Left colon (tissue), 2 donors: ENCODE measurements at places on chromosomes 5 and 9. TPM values are rescaled to one million over a fixed set of nuclear protein-coding genes. Genes with fewer than 3 reads are reported as not detected.

GRCh38 chr5:149268928-149269557 is 2.6 kb upstream of the AFAP1L1 start:
- DNase-seq: no peak

DNA sequence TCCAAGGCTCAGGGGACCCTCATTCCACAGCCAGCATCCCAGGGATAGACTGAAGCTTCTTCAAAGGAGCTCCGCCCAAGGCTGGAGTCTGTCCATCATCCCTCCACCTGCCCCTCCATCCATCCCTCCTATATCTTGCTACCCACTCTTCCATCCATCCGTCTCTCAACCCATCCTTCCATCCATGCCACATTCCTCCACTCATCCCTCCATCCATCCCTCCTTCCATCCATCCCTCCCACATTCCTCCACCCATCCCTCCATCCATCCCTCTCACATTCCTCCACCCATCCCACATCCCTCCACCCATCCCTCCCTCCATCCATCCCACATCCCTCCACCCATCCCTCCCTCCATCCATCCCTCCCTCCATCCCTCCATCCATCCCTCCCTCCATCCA is 5.5 kb upstream of the VAV2 start:
- no peak for DNase-seq

GRCh38 chr9:136627703-136628102 is 35.0 kb upstream of the EGFL7 start:
- DNase-seq: no peak

DNA sequence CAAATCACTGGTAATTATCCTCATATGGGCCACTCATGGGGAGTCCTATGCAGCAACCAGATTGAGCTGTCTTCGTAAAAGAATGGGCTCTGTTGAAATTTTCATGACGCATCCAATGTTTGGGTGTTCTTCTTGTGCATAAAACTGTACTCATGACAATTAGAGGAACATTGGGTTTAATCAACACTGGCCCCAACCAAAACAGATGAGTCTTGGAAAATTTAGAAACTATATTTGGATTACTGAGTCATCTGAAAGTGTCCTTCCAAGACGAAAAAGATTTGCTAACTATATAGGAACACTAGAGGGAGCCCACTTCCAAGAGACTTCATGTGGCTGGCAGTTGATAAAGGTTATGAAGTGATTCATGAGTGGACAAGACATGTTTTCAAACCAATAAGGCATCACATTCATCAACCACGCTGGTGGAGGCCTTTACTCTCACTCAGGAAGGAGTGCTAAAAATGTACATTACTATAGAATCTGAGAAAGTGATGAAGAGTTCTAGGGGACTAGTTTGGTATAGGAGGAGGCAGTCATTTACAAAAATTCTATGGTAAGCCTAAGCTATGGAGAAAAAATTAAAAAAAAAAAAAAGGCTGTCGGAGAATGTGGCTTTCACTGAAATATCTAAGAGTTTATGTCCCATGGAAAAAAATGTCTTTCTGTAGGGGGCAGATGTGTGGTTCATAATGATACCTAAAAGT is 313.5 kb downstream of the PRDM9 start:
- DNase-seq: no peak

DNA sequence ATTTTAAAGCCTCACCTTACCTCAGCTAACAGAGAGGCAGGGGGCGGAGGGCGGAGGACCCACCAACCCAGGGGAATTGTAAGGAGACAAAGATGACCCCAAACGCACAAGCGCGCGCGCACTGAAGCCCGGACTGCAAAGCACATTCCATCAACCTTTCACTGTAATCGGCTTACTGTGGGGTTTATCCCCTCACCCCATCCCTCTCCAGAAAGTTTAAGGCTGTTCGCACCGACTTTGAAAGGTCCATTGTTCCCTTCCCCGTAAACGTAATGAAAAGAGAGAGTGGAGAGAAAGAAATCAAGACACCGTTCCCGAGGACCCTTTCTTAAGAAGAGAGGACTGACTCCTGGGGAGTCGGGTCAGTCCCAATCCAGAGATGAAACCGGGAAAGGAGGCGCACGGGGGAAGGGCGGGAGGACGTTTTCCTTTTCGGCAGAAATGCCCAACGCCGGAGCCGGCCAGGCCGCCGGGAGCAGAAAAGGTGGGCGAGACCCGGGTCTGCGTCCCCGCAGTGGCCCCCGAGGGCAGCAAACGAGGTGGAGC is 464 bp downstream of the CEMIP2 start:
- peak; percentile 59 for DNase-seq

DNA sequence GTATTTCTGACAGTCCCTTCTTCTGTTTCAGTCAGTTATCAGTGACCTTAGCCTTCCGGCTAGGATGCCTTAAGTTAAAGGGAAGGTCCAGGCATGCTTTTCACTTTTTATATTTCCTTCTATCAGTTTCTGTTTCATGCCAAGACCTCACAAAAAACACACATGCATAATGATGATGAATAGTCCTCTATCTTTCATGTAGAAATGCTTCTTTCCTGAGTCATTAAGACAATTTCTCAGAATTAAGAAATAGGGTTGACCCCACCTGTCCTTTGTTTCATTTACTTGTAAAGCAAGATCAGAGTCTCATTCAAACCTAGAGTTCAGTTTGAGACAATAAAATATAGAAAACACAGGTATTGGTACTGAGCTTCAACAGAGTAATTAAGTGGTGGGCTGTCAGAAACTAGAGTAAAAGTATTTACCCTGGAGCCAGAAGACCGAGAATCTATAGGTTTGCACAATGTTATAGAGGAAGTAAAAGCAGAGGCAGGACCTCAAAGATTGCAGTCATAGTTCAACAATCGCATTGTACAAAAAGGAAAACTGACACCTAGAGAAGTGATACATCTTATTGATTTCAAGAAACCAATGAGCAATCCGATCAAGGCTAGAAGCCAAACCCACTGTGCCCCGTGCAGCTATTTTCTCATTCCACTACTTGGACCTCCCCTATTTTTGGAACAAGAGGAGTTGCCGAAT is 118.7 kb upstream of the PUM3 start:
- no peak for DNase-seq

GRCh38 chr9:70406434-70406862 is 8.0 kb downstream of the KLF9 start:
- DNase-seq: no peak

DNA sequence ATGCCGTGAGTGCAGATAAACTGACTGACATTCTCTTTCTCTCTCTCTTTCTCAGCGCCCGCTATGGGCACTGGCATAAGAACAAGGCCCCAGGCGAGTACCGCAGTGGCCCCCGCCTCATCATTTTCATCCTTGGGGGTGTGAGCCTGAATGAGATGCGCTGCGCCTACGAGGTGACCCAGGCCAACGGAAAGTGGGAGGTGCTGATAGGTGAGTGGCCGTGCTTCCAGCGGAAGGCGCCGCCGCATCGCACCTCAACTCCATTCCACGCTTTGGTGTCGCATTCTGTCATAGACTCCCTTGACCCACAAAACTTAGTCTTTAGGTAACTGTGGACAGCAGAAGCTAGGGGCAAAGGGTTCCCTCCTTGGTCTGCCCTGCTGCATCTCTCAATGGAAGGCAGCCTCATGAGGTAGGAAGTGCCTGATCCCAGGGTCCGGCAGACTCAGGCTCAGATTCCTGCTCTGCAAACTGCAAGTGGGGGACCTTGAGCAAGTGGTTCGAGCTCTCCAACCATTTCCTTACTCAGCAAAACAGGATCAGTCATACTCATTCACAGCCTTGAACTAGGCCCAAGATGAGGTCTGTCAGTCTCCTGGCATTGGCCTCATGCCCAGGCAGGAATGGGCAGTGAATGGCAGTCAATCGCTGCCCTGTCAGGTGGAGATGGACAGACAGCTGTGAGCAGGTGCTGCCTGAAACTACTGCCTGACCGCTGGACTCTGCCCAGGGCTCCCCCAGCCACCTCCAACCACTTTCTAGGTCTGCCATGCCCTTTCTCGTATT is 24.2 kb upstream of the CFAP157 start:
- DNase-seq: no peak

- no peak for DNase-seq
These were observed 267.8 kb downstream of the ARHGEF28 start for GRCh38 chr5:73893813-73894212.

- no peak for DNase-seq
These were observed 436.4 kb upstream of the FTMT start for GRCh38 chr5:121415270-121415669.

GRCh38 chr9:119216651-119217331 is 152.4 kb downstream of the BRINP1 start:
- DNase-seq: peak; percentile 35

DNA sequence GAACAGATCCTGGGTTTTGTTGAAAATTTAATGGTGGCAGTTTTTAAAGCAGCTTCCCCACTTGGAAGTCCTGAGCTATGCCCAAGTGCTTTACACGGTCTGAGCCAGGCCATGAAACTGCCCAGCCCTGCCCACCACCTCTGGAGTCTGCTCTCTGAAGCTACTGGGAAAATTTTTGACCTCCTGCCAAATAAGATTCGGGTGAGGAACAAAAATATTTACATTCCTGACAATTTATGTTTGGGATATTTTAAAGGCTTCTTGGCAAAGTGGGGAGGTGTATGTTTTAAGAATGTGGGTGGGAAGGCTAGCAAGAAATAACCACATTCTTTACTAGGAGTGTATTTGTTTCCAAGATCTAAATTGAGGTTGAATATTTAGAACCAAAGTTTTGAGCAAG is 50.0 kb downstream of the HACD4 start:
- no peak for DNase-seq

DNA sequence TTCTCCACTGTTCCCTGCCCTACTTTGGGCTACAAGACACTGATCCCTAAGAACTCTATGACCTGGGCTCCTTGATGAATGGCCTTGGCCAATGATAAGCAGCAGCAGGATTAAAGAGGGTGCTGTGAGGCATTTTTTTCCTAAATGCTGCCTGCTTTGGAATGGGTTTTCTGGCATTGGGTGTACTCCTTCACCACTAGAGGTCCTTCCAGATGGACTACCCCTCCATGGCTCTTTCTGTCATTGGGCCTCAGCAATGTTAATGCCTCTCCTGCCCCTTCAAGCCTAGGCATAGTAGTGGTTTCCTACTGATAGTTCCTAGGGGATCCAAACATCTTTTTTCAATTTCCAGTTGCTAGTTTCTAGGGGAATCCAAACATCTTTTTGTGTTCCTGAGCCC is 319.3 kb upstream of the RPS23 start:
- no peak for DNase-seq

- DNase-seq: no peak
These were observed 37.3 kb downstream of the ERCC6L2 start for GRCh38 chr9:95912773-95913172.

DNA sequence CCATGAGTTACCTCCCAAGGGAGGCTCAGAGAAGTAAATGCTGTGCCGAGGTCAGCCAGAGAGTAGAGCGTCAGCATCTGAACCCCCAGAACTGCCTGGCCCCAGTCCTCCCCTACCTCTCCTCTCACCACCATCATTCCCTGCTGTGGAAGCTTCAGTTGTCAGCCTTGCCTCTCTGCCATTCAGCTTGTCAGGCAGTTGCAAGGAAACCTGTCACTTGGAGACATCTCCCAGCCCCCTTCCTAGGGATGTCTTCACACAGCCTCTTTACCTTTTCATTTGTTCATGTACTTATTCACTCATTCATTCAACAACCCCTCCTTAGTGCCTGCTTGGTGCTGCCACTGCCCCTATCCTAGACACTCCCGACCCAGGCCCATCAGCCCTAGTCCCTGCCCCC is 2.1 kb downstream of the RGS14 start:
- DNase-seq: no peak

- DNase-seq: no peak
These were observed 3.5 kb upstream of the TMED9 start for GRCh38 chr5:177588413-177588909.

DNA sequence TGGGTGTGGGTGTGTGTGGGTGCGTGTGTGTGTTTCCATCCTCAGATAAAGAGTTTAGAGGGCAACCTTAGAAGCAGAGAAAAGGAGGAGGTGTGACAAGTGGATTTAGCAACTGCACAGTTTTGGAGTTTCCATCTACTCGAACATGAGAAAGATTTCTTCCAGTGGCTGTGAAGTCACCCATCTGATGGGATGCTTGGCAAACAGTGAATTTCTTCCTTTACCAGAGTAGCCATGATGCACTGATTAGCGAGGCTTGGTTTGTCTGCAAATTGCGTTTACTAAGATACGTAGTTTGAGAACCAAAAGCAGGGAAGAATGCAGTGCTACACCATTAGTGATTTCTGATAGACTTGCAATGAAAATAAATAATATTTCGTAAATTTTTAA is 791 bp upstream of the STARD4 start:
- DNase-seq: no peak

GRCh38 chr5:143342607-143343006 is 60.9 kb downstream of the NR3C1 start:
- no peak for DNase-seq

DNA sequence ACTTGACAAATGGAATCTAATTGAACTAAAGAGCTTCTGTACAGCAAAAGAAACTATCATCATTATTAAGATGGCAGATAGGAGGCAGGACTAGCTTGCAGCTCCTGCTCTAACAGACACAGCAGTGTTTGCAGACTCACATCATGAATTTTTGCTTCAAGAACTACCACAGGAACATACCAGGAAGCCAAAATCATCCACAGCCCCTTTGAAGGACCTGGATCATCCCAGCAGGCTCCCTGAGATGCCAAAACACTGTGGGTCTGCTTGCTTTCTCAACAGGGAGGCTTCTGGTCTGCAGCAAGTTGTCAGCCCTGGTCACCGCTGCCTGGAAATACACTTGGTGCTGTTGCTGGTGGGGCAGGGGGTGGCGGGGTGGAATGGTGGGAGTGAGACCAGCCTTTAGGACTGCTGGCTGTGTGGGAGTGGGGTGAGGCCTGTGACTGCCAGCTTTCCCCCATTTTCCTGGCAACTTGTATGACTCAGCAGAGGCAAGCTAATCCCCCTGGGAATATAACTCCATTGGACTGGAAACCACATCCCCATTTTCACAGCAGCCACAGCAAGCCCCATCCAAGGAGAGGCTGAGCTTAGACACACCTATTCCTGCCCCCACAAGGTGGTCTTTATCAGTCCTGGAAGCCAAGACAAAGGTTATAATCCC is 533.8 kb upstream of the CYLC2 start:
- DNase-seq: no peak

GRCh38 chr5:44046619-44047364 is 342.4 kb downstream of the FGF10 start:
- no peak for DNase-seq

DNA sequence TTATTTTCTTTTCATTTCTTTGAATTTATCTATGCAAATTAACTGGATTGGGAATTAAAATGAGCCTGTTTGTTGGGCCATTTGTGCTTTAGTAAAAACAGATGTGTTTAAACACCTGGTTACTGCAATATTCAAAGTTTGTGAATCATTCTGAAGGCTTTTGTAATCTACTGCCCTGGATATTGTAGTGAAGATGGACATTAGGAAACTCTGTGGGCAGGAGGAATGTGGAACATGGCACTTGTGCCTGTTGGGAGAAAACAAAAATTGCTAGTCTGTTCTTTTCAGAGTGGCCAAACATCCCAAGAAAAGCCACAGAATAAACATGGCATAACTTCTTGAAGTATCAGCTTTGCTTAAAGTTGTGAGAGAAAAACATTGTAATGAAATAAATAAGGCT is 40.8 kb downstream of the CHSY3 start:
- no peak for DNase-seq

NINJ1 gene
- total RNA-seq: 30.8 TPM

PTGES gene
- total RNA-seq: 2.5 TPM

SLC28A3 gene
- 0.84 TPM for total RNA-seq

PCDHGB3 gene
- 0.98 TPM for total RNA-seq

LVRN gene
- total RNA-seq: 2.8 TPM

PCDH1 gene
- total RNA-seq: 147 TPM

NTRK2 gene
- 5.7 TPM for total RNA-seq

FRMPD1 gene
- total RNA-seq: 0.06 TPM

CCNH gene
- 47.1 TPM for total RNA-seq

EQTN gene
- 0.45 TPM for total RNA-seq
